CD4-positive, alpha-beta T cell treated with Interleukin-6 at 100 ng/mL for 8 hours (primary cell): ENCODE measurements at places on chromosomes 2 and 18.

- DNase-seq = no peak
Measured at GRCh38 chr2:98909317-98910211, 26.5 kb downstream of the CRACDL start.

DNA sequence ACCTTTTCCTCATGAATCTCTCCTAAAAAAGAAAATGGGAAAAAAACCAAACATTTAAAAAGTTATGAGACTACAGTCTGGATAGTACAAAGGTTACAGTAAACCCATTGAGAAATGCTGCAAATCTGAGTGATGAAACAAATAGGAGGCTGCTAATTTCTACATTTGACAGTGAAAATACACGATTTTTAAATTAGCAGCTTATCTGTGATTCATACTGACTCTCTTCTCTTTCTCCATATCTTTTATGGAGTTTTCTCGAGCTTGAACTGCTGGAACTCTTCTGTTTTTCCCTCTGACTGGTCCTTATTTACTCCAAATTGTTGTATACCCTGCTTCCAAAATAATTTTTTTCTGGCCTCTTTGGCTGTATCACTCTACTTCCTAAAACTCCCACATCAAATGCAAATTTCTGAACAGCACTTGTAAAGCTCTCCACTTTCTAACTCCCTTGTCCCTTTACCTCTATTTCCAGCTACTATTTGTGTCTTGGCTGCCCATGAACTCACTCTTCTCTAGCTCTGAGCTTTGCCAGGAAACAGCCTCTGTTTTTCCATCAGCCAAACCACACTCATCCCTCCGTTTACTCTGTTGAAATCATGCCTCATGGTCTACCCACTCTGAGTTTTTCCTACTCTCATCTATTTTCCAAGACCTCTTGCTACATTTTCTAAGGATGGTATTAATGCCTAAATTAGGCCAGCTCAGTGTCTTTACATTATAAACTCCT lies 73.7 kb downstream of the RBMS1 start:
- DNase-seq = no peak

GRCh38 chr18:54127759-54128378 lies 96.6 kb downstream of the MBD2 start:
- DNase-seq = no peak

GRCh38 chr2:18987016-18987415 lies 371.4 kb downstream of the OSR1 start:
- no peak for DNase-seq

DNA sequence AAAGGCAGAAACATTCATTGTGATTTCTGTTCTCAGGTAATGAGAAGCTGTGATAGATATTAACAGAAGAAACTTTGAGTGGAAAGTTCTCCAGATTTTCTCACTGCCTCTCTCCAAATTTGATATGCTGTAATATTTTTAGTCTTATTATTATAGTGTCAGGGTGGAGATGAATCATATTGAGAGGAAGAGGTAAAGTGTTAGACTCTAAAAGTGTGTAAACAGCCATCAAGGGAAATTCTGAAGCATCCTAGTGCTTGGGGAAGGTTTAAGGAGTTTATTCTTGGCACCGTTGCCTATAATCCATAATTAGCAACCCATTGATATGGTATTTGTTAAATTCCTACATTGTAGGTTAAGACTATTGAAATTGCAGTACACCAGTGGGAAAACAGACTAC lies 104.7 kb upstream of the NABP1 start:
- DNase-seq = no peak

- no peak for DNase-seq
Measured at GRCh38 chr2:27798486-27798885, 27.0 kb downstream of the MRPL33 start.

GRCh38 chr2:238930216-238930615 lies 82.3 kb downstream of the TWIST2 start:
- DNase-seq = no peak

GRCh38 chr2:25960920-25961319 lies 21.4 kb downstream of the KIF3C start:
- DNase-seq = no peak

GRCh38 chr18:27202741-27203140 lies 17.6 kb upstream of the CHST9 start:
- DNase-seq = no peak

DNA sequence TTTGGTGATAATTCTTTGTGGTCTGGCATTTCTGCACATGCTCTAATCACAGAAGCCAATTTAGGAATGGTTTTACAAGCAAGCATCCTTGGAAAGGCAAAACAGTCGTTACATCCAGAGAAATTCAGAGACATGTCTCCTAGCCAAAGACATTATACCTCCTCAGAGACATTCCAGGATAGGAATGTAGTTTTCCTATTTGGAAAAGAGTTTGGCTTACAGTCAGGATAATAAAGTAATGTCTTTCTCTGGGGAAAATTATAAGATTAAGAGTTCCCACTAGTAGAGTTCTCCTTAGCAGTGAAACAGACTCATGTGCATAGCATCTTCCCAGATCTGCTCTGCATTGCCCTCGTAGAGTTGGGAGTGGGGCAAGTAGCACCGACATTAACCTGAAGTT lies 753.6 kb upstream of the TMEFF2 start:
- DNase-seq = no peak

DNA sequence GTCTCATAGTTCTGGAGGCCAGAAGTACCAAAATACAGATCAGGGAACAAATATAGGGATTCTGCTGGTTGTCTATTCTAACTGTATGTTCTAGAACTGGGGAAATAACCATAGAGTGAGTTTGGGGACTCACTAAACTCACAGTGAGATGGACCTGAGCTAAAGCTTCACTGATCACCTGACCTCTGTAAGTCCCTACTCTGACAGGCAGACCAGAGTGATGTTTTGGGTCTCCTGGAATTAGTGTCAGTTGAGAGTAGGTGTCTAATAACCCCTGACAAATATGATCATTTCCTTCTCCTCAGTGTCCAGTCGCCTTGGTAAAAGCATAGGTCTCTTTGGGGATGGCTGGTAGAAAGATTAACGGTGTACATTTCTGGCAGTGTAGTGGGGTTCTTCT lies 14.2 kb downstream of the PIKFYVE start:
- DNase-seq = no peak

- no peak for DNase-seq
Measured at GRCh38 chr18:44497757-44498490, 182.8 kb upstream of the SETBP1 start.

- no peak for DNase-seq
Measured at GRCh38 chr2:200218645-200219044, 87.8 kb upstream of the SPATS2L start.

DNA sequence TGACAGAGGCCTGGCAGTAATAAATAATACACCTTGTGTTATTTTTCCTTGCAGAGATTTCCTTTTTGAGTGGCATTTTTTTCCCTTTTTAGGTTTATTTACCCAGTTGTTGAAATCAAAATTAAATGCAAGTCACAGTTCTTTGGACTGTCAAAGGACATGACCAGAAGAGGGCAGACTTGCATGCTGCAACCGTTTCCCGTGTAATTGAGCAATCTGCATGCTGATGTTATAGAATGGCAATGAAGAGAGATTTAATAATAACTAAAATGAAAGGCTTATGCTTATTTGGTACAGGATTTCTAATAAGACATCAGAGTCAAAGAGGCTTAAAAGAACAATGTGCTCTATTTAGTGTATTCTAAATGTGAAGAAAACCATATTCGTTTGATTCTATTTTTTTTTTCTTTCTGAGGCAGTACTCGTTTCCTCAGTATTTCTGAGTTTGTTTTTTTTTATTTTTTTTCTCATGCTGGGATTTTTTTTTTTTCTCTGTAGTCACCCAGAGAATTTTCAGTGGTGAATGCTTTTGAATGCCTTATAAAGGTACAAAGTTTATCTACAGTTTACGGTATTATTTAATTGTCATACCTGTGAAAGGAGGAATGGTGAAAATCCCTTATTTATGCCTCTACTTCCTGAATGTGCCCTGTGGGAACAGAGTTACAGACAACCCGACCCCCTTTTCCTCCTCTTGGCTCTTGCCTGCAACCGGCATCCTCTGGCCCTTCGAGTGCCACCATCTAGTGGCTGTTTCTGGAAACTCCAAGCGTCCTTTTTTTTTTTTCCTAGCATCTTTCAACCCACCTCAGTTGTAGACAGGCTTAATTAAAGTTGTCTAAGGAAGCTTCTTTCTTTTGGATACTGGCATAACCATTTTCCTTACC lies 368.5 kb downstream of the LRRTM1 start:
- DNase-seq = no peak

GRCh38 chr18:49725809-49726674 lies 87.3 kb downstream of the ACAA2 start:
- DNase-seq = no peak

- DNase-seq = no peak
Measured at GRCh38 chr18:62438402-62438801, 84.4 kb upstream of the ZCCHC2 start.

GRCh38 chr2:207258263-207258991 lies 92.7 kb upstream of the KLF7 start:
- DNase-seq = no peak

GRCh38 chr2:165245081-165245793 lies 6.0 kb downstream of the SCN2A start:
- DNase-seq = no peak

- DNase-seq = no peak
Measured at GRCh38 chr2:218720048-218721041, 9.7 kb downstream of the TTLL4 start.

DNA sequence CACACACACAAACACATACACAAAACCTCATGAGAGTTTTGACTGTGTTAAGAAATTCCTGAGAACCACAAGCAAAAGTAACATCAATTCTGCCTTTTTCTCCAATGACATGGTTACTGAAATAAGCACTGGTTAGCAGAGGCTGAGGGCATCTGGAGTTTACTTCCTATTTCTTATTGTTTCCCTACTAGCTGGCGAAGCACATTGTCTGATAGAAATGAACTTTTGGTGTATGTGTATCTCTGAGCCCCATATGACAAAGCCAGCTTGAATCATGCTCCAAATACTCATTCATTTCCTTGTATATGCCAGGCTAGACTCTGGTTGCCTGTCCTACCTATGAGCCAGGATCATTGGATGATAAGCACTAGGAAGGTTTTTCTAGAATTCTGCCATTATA lies 203.1 kb downstream of the NCKAP5 start:
- DNase-seq = no peak

DNA sequence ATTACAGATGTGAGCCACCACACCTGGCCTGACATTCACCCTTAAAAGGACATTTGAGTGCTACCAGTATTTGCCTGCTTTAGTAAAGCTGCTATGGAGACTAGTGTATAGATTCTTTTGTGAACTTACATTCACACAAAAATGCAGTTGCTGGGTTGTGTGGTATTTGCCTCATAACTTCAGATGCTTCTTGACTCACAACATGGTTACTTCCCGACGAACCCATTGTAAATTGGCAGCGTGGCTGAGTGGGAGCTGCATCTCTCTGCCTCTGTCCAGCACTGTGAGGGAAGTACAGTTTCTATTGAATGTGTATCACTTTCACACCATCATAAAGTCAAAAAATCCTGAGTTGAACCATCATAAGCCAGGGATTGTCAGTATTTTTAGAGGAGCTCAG lies 56.9 kb downstream of the RRM2 start:
- no peak for DNase-seq

- no peak for DNase-seq
Measured at GRCh38 chr2:208228476-208228875, 26.4 kb downstream of the IDH1 start.

DNA sequence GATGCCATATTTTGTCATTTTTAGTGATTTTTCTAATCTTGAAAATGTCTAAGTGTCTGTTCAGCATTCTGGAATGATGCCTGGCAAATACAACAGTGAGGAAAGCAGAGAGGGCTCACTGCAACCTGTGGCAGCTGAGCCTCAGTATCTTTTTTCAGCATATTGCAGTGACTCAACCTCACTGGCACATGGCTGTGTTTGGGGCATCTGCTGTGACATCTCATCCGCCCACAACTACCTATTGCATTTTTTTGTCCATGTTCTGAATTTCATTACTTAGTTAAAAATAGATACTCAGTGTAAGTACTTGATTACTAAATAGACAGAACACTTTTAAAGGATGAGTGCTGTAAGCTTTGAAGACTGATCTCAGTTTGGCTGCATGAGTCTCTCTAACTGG lies 10.7 kb downstream of the BABAM2 start:
- no peak for DNase-seq

- no peak for DNase-seq
Measured at GRCh38 chr2:202290970-202291369, 25.4 kb downstream of the NOP58 start.

DNA sequence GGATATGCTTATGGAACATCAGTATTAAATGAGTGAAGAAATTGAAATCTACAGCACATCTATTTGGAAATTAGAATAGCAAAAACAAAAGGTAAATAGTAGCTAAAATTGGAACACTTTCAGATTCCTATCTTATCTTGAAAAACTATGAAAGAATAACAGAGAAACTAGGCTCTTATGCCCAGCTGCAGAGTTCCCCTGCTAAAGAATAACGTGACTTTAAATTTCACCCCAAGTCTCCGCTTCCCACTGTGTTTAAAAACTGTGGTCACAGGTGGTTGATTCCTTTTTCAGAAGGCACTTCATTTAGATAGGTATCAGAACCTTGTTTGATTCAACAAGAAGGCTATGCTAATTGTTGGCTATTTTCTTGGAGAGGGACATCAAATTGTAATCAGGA lies 30.1 kb downstream of the ARHGAP28 start:
- DNase-seq = no peak

GRCh38 chr18:48992133-48992532 lies 41.4 kb upstream of the SMAD7 start:
- no peak for DNase-seq

- no peak for DNase-seq
Measured at GRCh38 chr18:27030421-27030820, 154.7 kb downstream of the CHST9 start.

GRCh38 chr2:122627388-122627787 lies 871.9 kb downstream of the TSN start:
- DNase-seq = no peak

DNA sequence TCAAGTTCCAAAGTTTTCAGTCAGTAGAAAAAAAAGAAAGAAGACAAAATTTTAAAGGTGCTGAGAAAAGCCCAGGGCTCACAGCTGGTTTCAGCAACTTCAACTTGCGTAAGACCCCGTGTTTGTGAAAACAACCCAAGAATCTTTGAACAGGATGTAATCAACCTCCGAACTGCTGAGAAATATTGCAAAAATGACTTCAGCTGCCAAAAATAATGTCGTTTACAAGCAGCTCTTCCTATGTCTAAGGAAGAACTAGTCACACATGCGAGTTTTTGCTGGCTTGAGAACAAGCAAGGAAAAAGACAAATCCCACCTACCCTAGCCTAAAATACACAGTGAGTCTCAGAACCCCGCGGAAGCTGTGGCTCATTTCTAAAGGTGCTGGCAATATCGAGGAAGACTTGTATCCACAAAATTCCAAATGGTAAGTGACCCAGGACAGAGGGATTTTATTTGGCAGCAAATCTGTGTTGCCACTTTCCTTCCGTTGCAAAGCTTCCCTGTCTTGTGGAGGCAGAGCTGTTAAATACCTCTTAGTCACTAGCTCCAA lies 59.8 kb upstream of the SLC8A1 start:
- no peak for DNase-seq
